ENCODE measurements at places on chromosomes 5 and 9.

DNA sequence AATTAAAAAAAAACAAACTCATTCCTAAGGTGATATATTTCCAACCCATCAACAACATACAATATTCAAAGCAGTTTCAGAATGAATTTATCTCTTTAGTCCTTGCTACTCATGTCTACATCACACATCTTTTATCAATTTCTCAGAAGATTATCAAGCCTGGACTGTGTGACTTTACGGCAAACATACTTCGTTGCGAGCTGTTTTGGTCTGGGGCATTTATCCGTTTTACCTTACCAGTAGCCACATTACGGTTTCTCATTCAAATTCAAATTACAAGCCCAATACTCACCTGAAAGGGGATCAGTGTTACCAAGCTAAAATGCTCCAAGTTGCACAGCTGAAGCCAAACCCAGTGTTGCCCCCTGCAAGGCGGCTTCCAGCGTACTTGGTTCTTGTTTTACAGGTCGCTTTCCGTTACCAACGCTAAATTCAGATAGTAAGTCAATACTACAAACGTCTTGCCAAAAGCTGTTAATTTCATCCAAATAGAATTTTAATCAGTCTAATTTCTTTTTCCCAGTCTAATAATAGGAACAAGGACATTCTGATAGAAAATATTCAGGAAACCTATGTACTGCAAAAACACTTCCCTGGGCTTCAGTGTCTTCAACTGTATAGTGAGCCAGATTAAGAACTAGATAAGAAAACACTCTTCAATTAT is 1.8 kb downstream of the HNRNPH1 start:
- DNase-seq, result no peak

DNA sequence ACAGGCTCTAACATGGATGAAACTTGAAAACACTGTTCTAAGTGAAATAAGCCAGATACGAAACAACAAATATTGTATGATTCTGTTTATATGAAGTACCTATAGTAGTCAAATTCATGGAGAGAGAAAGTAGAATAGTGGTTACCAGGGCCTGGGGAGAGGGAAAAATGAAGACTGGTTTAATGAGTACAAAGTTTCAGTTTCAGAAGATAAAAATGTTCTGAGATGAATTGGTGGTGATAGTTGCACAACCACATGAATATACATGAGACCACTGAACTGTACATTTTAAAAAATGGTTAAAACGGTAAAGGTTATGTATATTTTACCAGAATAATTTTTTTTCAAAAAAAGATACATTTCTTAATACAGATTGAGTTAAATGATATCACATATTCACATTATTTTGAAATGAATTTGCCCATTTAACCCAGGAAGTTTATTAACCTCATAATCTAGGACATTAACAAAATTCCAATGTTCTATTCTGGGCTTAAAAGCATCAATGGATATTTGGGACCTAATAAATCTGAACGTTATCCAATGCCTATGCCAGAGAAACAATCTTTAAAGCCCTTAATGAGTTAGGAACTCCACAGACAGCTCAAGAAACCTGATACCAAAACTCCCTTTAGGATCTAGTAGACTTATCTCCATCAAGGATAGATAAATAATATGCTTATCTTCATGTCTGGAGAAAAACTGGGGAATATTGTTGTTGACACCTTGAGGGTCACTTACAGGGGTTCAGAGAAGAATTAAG is 521.3 kb downstream of the EFNA5 start:
- no peak for DNase-seq

GRCh38 chr9:87765521-87765920 is 39.6 kb downstream of the CTSL start:
- DNase-seq, result no peak

- no peak for DNase-seq
Observed at GRCh38 chr9:125842242-125842641, 95.1 kb downstream of the PBX3 start.

DNA sequence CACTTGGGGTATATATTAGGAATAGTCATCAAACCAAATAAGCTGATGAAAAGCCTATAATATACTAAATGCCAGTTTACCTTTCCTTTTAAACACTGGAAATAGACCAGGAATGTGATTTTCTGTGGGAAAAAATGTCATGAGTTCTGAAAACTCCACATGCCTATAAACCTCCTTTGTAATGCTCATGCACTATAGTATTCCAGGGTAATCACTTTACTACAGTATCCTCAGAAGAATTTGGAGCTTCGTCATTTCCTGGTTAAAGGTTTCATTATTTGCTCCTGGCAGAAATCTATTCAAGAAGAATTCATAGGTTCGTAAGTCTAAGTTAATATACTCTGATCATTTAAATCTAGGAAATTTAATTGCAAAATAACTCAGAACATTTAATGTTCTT is 1076.7 kb upstream of the DMAC1 start:
- no peak for DNase-seq

GRCh38 chr5:38376404-38376803 is 118.0 kb downstream of the EGFLAM start:
- DNase-seq, result no peak
